ENCODE measurements at places on chromosomes 3 and 15.

DNA sequence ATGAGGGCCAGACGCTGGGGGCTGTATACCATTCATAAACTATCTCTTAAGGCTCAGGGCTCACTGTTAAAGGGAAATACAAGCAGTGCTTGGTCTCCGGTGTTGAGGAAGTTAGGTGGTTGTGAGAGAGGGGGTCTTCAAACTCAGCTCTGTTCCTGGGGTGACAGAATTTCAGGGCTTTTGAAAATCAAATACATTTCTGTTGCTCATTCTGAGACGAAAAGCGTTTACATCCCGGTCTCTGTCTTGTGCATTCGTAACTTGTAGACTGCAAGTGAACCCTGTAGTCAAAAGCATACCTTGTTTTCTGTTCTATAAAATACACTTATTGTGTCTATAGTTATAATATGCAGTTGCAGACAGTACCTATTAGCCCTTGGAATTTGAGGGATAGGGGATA is 1.7 kb downstream of the SLCO3A1 start:
- DNase-seq, result no peak

DNA sequence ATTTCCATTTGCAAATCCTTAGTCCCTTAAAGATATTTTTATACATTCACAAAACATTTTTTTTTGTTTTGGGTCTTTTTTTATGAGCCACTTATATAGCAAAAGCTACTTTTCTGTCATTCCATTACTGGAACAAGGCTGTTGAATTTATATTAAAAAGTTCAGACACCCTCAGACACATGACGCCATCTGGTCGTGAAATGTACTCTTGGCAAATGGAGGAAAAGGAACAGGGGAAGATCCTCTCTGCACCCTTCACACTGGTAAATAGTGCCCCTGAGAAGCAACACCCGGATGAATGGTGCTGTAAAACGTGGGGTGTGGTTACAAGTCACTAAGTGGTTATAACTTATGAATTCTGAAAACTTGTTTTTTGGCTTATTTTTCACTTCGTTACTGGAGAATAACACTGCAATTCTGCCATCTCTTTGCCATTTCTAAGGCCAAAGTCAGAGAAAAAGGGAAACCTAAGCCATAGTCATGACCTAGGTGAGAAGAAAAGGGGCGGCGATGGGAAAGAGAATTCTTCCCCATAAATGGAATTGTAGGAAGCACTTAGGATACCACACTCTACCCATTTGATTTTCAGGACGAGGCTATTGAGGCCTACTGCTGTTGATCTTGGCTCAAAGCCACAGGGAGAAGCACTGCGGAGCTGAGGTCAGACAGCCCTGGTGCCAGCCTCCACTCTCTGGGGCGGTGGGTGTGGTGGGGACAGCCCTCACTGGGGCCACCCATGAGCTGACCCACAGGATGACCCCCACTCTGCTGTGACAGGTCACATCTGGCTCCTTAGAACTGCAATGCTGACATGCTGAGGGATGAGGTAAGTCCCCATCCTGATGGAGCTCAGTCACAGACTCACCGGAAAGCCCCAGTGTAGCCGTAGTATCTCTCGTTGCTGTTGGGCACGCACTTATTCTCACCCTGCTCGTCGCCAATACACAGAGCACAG is 21.9 kb downstream of the LTF start:
- no peak for DNase-seq

- DNase-seq, result no peak
Observed at GRCh38 chr3:129563850-129564535, 21.0 kb downstream of the H1-8 start.

GRCh38 chr3:35900079-35900478 is 260.8 kb downstream of the ARPP21 start:
- DNase-seq, result no peak

- no peak for DNase-seq
Observed at GRCh38 chr3:12632523-12632922, 31.4 kb downstream of the RAF1 start.

GRCh38 chr3:134808835-134809234 is 13.8 kb downstream of the EPHB1 start:
- no peak for DNase-seq

- DNase-seq, result no peak
Observed at GRCh38 chr3:4426261-4426781, 40.7 kb downstream of the SUMF1 start.

DNA sequence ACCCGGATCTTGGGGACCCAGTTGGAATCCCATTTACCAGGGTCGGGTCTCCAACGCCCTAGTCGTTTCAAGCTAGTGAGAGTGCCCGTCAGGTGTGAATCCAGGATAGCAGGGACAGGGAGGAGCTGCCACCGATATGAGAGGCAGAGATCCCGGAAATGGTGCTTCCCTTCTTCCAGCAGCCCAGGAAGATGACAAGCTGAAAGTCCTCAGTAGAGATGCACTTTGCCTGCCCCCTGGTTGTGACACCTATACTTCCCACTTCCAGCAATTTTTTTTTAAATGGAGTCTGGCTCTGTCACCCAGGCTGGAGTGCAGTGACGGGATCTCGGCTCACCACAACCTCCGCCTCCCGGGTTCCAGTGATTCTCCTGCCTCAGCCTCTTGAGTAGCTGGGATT is 503.0 kb downstream of the NTRK3 start:
- DNase-seq, result no peak

- DNase-seq, result no peak
Observed at GRCh38 chr15:95280711-95281110, 1049.3 kb downstream of the MCTP2 start.

All from hematopoietic multipotent progenitor cell treated with erythropoietin and hydrocortisone succinate and interleukin-3 and kit ligand, for 8 days (in vitro differentiated cells).